ENCODE measurements at places on chromosomes 5 and 9.

- DNase-seq: no peak
Measured at GRCh38 chr5:9544502-9545135, 1.3 kb downstream of the SEMA5A start.

DNA sequence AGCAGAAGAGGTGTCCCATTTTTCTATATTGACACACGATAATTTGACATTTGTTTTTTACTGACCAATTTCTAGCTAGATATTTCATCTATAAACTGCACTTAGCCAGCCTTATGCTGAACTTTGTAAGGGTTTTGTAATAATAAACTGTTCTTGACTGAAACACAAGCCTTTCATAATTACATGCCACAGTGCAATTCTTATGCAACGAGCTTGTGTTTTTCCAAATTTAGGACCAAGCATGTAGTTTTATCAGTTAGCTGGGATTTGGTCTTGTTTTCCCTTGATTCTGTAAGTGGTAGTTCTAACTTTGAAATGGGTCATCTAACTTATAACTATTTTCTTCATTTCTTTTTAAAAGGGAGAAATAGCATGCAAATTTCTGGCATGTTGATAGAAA, 1.3 kb upstream of the LURAP1L start:
- DNase-seq: no peak

GRCh38 chr9:70031141-70031545, 12.5 kb upstream of the MAMDC2 start:
- no peak for DNase-seq

DNA sequence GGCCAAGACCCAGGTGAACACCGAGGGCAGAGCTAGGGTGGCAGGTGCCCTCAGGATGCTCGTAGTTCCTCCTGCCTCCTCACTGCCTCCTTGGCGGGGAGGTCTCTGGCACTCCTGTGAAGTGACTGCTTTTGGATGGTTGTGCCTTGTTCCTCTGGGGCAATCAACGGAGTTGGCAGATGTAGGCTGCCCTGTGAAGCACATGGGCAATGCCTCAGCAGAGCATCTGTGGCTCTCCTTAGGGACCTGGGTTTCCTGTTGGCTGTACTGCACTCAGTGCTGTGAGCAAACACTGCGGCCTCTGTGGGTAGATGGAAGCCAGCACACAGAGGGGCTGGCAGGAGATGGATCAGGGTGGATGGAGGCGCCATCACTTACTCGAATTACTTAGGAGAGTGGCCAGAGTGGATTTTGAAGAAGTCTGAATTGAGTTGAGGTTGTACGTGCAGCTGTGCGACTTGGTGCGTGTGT, 71.4 kb upstream of the COL5A1 start:
- DNase-seq: no peak

GRCh38 chr5:32578363-32578762, 7.0 kb upstream of the SUB1 start:
- DNase-seq: no peak

DNA sequence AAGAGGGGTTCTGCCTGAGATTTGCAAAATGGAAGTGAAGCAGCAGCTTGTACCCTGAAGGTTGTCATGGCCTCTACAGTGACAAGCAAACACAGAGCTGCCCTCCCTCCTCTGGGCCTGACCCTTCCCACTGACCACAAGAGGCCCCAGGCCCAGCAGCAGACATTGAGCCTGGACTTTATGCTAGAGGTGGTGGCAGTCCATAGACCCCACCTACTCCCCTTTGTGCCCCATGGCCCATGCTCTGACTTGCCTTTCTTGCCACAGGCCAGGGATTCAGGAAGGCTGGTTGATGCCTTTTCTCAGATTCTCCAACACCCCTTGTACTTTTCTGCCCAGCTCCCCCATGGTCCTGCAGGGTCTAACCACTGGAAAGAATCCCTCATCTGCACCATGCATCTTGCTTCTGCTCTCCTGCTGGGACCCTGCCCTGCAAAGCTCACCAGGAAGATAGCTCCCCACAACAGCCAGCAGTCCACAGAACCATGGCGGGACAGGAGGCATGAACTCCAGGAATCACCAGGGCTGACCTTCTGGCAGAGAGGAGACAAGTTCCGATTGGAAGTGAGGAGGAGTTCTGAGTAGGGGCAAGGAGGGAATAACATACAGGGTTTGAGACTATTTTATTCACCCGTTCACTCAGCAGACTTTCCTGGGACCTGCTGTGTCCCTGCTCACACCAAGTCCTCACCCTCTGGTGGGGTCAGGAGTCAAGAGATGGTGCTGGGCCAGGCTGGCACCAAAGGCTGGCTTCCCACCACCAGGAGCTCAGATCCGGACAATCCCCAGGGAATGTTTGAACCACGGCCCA, 263.8 kb downstream of the SYK start:
- DNase-seq: no peak

Measured in T follicular helper cell (primary cell).